ENCODE measurements at places on chromosomes 1 and 21.

GRCh38 chr1:8937701-8938100 lies 8.0 kb upstream of the CA6 start:
- no peak for DNase-seq

- no peak for DNase-seq
These were observed 47.8 kb downstream of the PIK3CD start for GRCh38 chr1:9699361-9699760.

GRCh38 chr21:45300786-45301520 lies 13.3 kb upstream of the POFUT2 start:
- no peak for DNase-seq

- no peak for DNase-seq
These were observed 334.7 kb downstream of the AMY1C start for GRCh38 chr1:104084380-104084779.

DNA sequence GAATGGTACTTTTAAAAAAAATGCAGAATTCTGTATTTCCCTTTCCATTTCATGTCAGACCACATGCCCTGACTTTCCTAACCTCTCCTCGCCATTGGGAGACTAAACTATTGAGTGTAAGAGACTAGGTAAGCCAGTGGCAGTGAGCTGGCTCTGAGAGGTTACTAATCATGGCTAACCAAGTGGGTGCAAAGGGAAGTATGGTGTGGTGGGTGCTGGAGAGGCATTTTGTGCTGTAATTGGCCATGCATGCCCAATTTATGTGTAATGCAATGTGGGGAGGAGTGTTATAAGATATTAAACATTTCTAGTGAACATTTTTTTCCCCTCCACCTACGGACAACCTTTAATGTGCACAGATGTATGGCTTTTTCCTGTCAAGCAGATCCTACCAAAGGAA lies 190.1 kb downstream of the LMO4 start:
- DNase-seq, result no peak

DNA sequence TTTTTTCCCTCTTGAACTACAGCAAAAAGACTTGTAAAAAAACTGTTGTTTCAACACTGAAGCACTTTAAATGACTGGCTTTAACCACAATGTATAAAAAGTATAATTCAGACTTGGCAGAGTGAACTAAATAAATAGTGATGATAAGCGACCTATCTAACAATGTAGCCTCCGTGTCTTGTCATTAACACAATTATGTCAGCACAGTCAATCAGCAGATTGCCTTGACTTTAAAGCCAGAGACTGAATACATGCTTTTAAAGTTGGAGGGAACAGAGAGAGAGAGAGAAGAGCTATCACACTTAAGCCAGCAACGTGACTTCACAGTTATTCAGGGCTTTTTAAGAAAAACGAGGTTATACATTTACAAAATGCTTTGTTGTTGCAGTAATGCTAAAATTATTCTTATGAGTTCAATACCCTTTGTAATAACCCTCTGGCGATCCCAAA lies 378.1 kb downstream of the LMO4 start:
- DNase-seq, result no peak

DNA sequence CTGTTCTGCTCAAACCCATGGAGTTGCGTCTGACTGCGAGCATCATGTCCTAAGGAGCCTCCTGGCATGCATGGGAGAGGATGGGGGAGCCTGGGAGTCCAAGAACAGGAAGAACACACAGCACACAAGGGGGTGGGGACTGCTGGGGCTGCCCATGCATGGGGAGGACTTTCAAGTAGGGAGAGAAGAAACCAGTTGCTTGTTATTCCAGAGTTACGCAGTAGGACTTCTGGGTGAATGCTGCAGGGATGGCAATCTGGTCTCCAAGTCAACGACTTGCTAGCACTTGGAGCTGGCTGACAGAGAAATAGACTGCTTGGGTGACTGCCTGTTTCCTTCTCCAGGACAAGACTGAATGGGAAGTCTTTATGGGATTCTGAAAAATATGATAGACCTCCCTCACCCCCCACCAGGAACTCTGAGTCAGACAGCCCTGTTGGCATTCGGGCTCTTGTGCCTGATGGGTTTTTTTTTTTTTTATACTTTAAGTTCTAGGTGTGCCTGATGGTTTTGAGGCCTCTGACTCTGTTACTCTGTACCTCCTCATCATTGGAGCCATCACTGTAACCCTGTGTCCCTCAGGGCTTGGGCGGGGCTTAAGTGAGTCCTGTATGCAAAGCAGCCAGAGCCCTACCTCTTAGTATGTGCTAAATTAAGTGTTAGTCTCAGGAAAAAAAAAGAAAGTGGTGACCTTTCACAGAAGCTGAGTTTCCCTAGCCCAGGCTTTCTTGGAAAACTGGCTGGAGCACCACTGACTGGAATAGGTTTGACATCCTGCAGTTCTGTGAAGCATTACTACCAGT lies 30.3 kb downstream of the MAP3K21 start:
- no peak for DNase-seq

- DNase-seq, result peak; percentile 65
These were observed 90.2 kb downstream of the DMRTA2 start for GRCh38 chr1:50332941-50333594.

DNA sequence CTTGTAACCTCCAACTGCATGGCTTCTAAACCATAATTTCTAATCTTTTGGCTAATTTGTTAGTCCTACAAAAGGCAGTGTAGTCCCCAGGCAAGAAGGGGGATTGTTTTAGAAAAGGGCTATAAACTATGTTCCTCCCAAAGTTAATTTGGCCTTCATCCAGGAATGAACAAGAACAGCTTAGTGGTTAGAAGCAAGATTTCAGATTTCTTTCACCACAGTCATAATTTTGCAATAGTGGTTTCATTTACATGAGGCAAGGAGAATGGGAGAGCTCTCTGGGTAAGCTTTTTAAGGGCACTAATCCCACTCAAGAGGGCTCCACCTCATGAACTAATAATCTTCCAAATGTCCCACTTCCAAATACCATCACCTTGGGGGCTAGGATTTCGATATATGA lies 1353.9 kb downstream of the NCAM2 start:
- DNase-seq, result no peak

- DNase-seq, result peak; percentile 12
These were observed 30.5 kb downstream of the ZBTB8OS start for GRCh38 chr1:32619701-32620485.

GRCh38 chr1:240414237-240414636 lies 197.7 kb downstream of the GREM2 start:
- DNase-seq, result peak; percentile 73

GRCh38 chr1:88398338-88398737 lies 285.7 kb upstream of the PKN2 start:
- DNase-seq, result no peak

DNA sequence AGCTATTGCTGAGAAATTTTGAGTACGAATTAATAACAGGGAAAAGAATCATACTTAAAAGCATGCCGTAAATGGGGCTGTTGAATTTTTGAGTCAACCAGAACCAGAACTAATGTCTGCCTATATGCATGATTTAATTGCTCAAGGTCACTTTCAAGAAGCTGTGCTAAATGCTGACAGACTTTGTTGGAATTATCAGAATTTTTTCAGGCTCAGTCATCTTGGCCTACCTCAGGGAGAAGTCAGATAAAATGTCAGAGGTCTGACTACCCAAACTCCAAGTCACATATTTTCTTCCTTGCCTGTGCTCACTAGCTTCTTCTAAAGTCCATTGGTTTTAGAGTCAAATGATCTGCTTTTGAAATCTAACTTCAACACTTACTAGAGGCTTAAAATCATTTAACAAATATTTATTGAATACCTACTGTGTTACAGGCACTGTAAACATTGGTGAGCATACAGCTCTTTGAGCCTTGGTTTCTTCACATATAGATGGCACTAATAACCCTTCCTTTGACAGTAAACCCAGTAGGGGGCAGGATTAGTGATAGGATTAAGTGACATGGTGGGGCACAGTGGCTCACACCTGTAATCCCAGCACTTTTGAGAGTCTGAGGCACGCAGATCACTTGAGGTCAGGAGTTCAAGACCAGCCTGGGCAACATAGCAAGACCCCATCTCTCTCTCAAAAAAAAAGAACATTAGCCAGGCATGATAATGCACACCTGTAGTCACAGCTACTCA lies 121.2 kb upstream of the SLC44A3 start:
- DNase-seq, result peak; percentile 75

GRCh38 chr21:42744520-42745445 lies 91.4 kb downstream of the PDE9A start:
- DNase-seq, result no peak

- no peak for DNase-seq
These were observed 789 bp upstream of the GALE start for GRCh38 chr1:23801338-23801748.

GRCh38 chr21:32207406-32207716 lies 71.5 kb downstream of the MIS18A start:
- DNase-seq, result no peak

DNA sequence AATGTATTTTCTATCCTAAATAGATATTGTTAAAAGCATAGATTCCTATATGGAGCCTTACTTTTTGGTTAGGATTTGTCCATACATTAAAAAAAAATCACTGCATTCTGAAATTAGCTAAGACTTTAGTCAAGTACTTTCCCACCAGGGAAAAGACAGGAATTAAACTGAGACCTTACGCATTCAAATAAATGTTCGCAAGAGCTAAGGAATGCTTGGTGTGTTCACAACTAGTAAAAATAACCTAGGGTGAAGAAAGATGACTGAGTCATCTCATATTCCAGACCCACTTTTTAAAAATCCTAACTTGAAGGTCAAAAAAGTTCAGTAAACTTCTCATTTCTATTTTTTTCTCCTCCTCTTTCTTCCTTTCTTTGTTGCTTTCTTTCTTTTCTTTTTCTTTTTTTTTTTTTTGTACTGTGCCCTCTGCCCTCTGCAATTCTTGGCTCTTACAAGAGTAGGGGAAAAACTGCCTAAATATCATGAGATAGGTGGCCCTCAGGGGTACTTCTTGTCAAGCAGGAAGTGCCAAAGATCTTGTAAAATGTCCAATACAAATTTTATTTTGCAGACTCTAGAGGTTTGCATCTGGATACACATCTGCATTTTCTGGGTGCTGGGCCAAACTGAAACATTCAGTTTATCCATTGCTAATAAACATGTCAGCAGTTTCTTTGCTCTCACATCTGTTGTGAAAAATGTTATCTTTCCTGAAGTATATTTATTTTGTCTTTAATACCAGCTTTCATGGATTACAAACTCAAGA lies 121.4 kb upstream of the GORAB start:
- DNase-seq, result peak; percentile 72

- DNase-seq, result no peak
These were observed 41.3 kb downstream of the HMCN1 start for GRCh38 chr1:185775501-185775900.

DNA sequence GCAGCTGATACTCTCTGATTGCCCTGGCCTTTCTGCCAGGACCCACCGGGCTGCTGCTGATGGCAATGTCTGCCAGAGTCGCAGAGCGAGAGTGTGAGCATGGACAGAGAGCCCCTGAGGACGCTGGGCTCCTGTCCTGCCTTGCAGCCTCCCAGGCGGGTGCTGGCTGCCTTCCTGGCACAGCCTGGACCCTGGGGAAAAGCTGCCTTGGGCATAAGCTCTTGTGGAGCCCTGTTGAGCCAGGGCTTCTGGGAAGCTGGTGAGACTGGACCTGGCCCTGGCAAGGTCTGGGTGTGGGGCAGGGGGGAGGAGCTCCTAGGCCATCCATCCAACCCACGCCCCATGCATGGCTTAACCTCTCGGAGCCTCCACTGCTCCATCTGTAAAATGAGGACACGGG lies 105.8 kb upstream of the WNT4 start:
- DNase-seq, result no peak

DNA sequence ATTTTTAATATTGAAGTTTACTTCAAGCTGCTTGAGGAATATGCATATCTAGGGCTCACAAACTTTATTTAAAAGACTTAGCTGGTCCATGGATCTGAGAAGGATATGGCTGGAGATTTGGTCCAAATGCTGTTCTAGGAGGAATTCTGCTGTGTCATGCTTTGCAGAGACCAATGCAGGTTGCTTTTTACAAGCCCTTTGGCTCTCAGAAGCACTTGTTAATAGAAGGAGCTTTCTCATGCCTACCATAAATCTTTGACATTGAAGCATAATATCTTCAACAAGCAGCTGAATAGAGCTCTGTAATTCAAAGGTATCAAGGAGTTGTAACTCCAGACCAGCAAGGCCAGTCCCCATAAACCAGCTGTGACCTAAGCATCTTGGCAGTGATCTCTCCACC lies 299.1 kb downstream of the HHAT start:
- no peak for DNase-seq

- DNase-seq, result no peak
These were observed 84.8 kb downstream of the KCTD3 start for GRCh38 chr1:215651867-215652266.

DNA sequence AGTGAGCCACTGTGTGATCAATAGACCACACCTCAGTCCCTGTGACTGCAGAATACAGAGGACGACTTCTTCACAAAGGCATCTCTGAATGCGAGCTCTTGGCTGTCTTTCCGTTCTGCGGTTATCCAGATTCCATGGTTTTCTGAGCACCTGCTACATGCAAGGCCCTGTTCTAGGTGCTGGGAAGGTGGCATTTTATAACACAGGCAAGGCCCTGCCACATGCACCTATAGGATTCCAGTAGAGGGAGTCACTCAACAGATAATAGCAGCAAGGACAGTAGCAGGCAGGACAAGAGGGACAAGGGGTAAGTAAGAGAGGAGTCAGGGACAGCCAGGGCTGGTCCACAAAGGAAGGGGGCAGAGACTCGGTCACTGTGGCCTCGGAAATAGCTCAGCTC lies 9.0 kb downstream of the URB1 start:
- DNase-seq, result no peak

DNA sequence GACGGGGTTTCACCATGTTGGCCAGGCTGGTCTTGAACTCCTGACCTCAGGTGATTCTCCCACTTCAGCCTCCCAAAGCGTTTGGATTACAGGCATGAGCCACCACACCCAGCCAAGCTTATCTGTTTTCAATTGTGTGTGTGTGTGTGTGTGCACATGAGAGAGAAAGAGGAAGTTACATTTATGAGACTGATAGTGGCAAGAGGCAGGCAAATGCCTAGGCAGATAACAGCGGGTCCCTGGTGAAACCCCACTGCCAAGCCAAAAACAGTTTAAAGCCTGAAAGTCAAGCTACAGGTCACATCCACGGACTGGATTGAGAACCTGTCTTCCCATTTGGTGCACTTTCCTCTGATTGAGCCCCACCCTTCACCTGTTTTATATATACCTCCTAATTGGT lies 35.1 kb upstream of the IFNGR2 start:
- no peak for DNase-seq

DNA sequence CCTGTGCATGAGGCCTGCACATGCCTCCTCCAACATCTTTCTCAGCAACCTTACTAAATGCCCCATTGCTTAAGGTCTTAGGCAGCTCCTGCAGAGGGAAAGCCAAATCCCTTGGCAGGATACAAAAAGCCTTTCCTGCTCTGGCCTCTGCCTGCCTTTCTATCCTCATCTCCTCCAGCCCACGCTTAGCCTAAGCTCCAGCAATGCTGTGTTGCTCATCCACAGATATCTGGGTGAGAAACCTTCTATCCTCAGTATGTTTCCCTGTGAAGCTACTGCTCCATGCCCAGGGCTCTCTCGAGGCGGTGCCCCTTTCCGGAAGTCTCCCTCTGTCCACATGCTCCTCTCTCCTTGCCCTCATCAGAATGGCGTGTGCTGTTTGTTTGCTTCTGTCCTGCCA lies 37.0 kb upstream of the CCSAP start:
- DNase-seq, result no peak

GRCh38 chr1:94739521-94740061 lies 80.6 kb upstream of the SLC44A3 start:
- DNase-seq, result peak; percentile 90

- no peak for DNase-seq
These were observed 75.8 kb upstream of the FMO3 start for GRCh38 chr1:171014880-171015279.

- DNase-seq, result no peak
These were observed 192.0 kb downstream of the DHRS3 start for GRCh38 chr1:12426030-12426429.

Measured in AG08395 (cell line).